ENCODE measurements at places on chromosomes 6 and 20.

- DNase-seq: peak; percentile 6
Observed at GRCh38 chr20:37627060-37627766, 66.6 kb upstream of the CTNNBL1 start.

DNA sequence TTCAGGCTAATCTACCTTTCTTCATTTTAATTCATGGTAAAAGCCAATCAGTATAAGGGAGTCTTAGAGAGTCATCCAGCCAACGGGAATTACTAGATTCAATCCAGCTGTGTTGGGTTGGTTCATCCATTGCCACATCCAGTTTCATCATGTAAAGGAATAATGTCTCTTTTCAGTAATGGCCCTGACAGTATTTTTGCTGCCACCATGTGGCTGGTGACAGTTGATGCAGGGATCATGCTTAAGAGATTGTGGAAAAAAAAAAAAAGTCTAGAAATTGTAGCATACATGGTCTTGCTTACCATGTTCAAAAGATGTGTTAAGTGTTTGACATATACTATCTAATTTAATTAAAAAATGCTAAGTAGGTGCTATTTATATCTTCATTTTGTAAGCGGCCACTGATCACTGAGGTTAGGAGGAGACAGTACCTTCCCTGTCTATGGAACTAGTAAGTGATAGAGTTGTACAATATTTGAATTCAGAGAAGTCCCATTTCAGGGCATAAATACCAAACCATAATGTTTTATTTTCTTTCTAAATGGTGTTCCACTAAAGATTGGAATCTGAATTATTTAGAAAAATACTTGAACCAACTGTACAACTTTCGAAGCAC is 135.9 kb downstream of the KHDRBS2 start:
- DNase-seq: peak; percentile 2

DNA sequence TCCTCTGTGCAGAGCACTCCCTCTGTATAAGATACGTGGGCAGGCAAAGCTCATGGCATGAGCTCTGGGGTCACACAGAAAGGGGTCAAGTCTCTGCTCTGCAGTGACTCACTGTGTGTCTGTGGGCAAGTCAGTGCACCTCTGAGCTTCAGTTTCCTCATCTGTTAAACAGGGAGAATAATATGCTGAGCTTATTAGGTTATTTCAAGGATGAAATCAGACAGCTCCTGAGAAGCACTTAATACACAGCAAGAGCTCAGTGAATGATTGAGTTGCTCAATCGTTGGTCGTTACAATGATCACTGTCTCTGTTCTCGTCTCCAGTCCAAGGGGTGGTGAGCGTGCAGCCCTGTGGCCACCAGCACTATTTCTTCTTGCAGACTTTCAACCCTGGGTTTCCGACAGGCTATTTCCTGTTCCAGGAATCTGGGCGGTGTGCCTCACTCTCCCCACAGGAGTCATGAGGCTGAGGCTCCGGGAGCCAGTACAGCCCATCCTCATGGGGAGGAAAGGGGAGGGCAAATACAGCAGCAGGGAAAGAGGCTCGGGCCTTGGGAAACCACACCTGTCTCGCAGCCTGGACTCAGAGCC is 28.9 kb downstream of the KIAA1755 start:
- DNase-seq: no peak

- DNase-seq: no peak
Observed at GRCh38 chr6:6588924-6589709, 597 bp downstream of the LY86 start.

DNA sequence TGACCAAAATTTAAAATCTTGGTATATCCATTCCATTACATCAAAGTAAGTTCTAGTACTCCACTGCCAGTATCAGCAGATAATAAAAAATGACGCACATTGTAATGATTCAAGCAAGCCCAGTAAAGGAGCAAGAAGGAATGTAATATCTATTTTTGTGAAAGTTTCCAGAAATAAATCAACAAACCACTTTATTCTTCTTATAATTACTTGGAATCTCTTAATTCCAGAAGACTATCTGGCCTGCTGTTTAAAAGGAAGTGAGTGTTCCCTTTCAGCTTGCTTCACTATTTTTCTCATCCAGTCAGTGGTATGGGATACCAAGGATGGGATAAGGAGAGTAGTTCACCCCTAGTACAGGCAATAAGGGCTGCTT is 42.2 kb upstream of the DSE start:
- no peak for DNase-seq

Data from hematopoietic multipotent progenitor cell treated with erythropoietin and hydrocortisone succinate and interleukin-3 and kit ligand, for 15 days (in vitro differentiated cells).